ENCODE measurements at places on chromosomes 5 and 9.

DNA sequence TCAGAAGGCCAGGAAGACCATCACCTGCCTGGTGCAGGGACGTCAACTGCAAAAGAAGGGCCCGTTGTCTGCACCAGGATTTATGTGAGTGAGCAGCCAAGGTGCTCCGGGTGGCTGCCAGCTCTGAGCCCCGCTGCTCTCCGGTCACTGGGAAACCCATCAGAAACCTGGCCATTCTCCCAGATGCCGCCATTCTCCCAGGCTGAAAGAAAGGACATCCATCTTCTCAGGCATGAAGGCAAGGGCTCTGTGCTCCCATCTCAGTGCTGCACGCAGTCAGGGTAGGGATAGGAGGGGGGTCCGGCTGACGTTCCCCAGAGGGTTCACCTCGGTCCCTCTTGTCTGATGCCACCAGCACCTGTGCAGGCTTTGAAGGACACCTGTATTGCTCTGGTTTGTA lies 158.4 kb downstream of the ERCC6L2 start:
- no peak for DNase-seq

GRCh38 chr5:68441309-68442073 lies 225.9 kb downstream of the PIK3R1 start:
- no peak for DNase-seq

GRCh38 chr5:138625134-138625533 lies 49.9 kb upstream of the HSPA9 start:
- no peak for DNase-seq

DNA sequence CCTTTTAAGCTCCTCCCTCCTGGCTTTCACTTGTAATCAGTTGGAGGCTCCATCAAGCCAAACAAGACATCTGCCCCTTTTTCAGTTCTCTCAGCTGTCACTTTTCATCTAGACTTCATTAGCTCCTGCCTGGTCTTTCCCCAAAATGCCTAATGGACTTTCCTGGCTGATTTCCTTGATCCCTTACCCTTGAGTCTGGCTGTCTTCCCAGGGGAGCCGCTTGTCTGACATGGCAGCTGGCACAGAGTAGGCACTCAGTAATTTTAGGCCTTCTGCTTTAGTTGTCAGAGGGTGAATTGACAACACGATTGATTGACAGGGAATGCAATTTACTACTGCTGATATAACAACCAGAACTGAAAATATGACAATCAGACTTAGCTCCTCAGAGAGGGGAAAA lies 2.1 kb downstream of the C9orf153 start:
- no peak for DNase-seq

DNA sequence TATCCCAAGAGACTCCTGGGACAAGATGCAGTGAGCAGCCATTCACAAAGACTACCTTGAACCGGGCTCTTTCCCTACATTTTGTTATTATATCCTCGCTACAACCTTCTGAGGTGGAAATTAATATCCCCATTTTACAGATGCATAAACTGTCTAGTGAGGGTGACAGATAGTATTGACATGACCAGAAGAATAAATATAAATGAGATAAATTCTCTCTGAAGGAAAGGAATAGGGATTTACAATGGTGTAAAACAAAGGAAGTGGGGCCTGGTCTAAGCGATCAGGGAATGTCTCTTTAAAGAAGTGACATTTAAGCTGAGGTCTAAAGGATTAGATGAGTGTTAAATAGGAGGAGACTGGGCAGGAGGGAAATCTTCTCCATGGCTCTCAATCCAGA lies 43.5 kb upstream of the KCNMB1 start:
- no peak for DNase-seq

DNA sequence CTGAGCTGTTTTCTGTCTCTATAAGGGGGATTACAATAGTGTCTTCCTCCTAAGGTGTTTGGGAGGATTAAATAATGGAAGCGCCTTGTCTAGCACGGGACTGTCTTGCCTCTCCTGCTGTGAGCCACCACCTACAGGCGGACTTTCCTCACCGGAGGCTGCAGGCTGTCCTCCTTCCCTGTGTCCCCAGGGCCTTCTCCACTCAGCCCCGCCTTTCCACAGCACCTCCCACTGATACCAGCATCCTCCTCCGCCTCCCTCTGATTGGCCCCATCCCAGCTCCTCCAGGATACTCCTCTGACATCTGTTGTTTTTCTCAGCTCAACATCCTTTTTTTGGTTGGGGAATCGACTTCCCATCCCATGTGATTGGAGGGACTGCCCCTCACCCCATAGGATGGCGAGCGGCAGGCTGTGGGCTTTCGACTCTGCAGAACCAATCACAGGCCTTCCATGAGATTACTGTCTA lies 851 bp upstream of the ZDHHC12 start:
- peak; percentile 80 for DNase-seq

GRCh38 chr9:34862043-34862442 lies 96.0 kb upstream of the PHF24 start:
- no peak for DNase-seq

DNA sequence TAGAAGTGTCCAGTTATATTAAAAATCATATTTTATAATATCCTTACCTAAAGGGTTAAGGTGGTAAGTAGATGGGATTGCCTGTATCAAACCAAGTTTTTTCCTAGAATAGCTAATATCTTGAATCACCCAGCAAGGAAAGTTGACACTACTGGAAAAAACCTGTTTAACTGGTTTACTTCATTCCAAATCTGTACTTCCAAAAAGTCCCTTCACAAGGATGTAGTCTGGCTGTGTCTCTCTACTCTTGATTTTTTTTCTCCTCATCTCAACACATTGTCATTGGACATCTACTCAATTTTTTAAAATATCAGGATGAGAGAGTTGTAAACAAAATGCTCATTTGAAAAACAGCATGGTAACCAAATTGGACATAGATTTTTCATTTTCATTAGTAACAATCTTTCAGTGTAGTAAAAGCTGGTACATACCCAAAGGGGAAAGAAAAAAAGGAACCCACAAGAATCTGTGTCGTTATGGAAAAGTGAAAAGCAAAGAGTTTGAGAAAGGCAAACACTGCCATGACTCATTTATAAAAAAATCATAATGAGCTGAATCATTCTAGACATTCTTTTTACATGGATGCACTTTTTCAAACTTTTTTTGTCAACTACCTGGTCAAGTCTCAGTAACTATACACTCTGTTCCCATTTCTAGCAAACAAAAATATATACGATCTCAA lies 173.5 kb downstream of the GLIS3 start:
- DNase-seq, result no peak

DNA sequence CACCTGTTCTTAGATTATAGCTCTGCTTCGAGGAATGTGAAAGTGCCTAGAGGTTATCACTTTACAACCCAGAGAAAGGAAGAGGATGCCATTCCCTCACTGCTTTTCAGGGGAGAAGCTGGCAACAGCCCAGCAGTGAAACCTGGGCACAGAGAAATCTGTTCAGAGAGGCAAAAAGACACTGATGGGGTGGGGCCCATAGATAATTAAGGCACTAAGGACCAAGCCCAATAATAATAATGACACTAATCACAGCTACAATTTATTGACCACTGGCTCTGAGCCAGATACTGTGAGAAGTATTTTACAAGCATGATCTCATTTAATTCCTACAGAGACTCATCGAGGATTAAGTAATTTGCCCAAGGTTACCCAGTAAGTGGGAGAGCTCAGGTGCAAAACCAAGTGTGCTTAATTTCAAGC lies 168.3 kb downstream of the PIK3R1 start:
- DNase-seq, result no peak

GRCh38 chr9:133737774-133738639 lies at the start of gene SARDH:
Gene SARDH, minus strand, starts transcription at chr9:133738352. Its CDS starts 4,179 bp downstream, at chr9:133734173.
- no peak for DNase-seq

GRCh38 chr9:113603773-113604172 lies 140.2 kb downstream of the RGS3 start:
- DNase-seq, result no peak

GRCh38 chr9:7828334-7828733 lies 28.8 kb upstream of the DMAC1 start:
- DNase-seq, result no peak

All from NCI-H2227 treated with DMSO at 0.1 percent for 48 hours (cell line).